ENCODE measurements at places on chromosomes 5 and 9.

- DNase-seq = no peak
Measured at GRCh38 chr5:160001457-160001856, 7.5 kb upstream of the TTC1 start.

GRCh38 chr5:39427633-39428032 lies 2.9 kb upstream of the DAB2 start:
- DNase-seq = no peak

DNA sequence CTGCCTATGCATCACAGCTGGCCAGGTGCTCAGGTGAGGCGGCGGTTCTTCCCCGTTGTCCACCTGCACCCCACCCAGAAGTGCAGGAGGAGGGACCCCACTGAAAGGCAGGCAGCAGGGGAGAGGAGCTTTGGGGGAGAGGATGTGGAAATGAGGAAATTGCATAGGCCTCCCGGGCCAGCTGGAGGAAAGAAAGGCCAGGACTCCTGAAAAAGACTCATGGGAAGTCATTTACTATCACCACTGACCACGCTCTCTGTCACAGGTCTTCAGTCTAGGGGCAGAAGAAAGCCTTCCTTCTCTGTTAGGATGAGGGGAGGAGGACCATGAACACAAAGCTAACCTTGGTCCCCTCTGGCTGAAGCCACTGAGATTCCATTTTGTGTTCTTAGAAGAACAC lies 28.1 kb downstream of the KCNMB1 start:
- DNase-seq = no peak

DNA sequence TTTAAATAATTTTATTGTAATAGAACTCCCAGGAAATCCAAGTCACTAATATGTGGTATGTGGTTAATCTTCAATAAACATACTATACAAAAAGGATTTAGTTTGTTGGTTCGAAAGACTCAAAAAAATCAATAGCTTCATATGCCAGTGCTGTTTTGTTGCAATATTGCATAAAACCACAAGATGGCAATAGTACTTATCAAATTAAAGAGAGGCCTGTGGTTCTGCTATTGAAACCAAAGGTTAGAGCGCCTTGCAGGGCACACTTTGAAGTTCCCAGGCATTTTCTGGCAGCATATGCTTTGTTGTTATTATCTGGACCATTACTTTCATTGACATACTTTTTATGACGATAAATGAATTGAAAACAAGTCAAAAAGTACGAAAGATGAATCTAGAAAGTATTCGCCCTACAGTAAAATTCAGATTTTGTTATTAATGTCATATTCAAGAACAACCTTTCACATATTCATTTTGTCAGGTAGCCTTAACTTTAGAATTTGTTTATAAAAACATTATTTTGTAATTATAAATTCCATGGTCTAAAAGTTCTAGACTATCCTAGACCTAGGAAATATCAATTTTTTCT lies 316.3 kb downstream of the MCTP1 start:
- no peak for DNase-seq

GRCh38 chr9:17476401-17476800 lies 102.5 kb upstream of the SH3GL2 start:
- no peak for DNase-seq

GRCh38 chr9:75788006-75788634 lies 102.4 kb upstream of the PCSK5 start:
- DNase-seq = no peak

DNA sequence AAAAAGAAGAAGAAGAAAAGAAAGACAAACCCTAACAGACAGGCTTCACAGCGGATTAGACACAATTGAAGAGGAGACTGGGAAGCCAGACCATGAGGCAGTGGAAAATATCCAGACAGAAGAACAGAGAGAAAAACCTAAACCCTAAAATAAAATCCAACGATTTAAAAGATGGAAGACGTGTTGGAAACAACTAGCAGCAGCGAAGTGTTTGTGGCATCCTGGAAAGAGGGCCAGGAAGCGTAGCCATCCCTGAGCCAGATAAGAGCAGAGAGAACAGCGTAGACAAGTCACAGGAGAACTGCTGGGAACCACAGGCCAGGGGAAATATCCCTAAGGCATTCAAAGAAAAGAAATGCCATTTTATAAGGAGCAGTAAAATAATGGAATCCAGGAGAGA lies 39.7 kb upstream of the NKD2 start:
- no peak for DNase-seq

DNA sequence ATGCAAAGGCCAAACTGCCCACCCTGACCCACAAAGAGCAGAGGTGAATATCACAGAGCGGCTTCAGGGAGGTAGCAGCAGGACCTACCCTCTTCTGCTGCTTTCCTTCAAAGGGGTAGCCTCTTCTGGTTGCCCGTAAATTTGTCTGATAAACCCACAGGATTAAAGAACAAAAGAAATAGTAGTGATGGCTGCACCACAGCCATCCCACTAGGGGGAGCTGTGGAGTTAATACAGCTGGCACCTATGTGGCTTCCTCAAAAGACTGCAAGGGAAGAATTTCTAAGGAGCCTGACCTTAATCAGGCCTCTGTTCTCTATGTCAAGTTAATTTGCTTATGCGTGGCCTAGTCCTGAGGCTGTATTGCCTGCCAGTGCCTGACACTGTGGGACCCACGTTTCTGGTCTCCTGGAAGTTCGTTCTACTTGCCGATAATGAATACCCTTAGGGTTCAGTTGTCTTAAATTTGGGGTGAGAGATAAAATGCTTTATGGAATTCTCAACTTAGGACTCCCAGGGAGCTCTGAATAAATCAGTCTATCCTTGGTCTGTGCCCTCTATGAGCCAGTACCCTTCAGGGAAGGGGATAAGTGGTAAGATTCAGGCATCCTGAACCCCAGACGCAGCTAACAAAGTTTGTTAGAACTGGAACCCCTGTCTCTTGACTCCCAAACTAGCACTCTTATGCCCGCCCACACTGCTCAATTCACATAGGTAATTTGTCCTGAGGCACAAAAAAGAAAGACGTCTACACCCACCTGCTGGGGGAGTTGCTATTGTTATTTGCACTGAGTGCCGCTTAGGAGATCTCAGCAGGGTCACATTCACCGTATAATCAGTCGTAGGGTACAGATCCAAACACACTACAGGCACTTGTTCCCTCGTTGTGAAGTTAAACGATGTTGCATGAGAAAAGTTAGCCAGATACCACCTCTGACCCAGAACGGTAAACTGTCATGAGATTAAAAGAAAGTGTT lies 77.1 kb downstream of the SUSD1 start:
- peak; percentile 59 for DNase-seq

GRCh38 chr9:136551401-136552116 lies 5.7 kb upstream of the NOTCH1 start:
- DNase-seq = no peak

DNA sequence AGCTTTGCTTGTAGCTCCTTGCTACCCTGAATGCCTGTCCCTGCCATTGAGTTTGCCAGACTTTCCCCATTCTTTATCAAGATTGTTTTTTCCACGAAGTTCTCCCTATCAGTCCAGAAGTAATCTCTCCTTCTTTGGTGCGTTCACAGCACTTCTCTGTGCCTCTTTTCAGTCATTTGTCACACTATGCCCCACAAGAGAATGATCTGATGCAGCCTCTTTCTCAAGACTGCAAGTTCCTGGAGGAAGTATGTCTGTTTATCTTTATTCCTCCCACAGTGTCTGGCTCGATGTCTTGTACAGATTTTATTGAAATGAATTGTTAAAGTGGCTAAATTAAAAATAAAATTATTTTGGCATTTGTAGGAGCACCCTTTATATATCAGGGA lies 99.3 kb downstream of the CCDC192 start:
- DNase-seq = no peak

- DNase-seq = no peak
Measured at GRCh38 chr9:124209279-124209678, 48.5 kb upstream of the NEK6 start.

DNA sequence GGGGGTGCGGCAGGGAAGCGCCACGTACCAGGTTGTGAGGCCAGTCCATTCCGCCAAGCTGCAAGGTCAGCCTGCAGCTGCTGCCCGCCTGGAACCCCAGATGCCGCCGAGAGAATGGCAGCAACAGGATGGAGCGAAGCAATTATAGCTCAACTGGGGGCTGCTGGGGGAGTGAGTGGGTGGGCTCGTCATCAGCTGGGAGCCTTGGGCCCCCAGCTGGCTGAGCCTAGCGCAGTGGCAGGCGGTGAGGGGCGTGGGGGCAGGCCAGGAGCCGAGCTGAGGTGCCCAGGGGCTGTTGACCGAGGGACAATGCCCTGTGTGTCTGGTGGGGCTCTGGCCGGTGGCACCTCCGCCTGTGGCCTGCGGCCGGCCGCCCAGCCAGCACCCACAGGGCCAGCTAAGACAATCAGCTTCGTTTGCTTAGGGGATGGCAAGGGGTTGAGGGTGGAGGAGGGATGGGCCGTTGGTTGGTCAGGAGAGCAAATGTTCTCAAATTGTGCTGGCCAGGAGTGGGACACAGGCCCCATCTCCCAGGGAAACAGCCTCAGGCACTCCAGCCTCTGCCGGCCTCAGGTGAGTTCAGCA lies at the start of gene IL17B:
Gene IL17B (minus strand): TSS at position 116 of the 585 bp plus-strand sequence. CDS start 67 bp downstream, at position 49.
- no peak for DNase-seq

- peak; percentile 17 for DNase-seq
Measured at GRCh38 chr9:129275626-129276247, 97.7 kb upstream of the IER5L start.

GRCh38 chr5:105034401-105034763 lies 1471.8 kb upstream of the NUDT12 start:
- DNase-seq = no peak

DNA sequence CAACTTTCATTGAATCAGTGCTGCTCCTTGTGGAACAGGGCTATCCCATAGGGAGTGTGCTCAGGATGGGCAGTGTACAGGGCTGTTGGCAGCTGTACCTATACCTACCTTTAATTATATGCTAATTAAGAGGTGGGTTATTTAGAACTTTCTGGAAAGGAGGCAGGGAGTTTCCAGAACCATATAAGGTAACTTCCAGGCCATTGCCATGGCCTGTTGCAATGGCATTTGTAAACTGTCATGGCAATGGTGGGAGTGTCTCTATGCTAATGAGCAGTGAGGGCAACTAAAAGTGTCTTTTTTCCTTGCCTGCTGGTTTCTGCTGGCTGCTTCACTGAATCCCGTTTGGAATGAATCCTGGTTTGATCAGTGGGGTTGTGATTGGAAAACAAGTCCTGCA lies 2.3 kb upstream of the ARHGAP26 start:
- DNase-seq = no peak

GRCh38 chr5:60978968-60979367 lies 34.0 kb downstream of the NDUFAF2 start:
- DNase-seq = no peak

DNA sequence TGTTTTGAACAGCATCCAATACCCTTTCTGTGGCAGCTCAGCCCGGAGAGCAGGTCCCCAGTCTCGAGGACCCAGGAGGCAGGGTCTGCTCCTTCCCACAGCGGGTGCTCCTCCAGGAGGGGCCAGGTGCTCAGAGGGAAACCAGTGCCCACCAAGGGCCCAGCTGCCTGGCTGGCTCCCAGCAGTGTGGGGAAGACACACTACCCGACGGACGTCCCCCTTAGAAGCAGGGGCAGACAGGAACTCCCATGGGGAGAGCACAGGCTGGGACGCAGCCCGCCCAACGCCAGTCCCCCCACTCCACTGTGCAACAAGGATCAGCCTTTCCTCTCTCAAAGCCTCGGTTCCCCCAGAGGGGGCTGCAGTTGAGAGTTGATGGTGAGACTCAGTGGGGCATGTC lies 57.6 kb downstream of the ADAMTS2 start:
- no peak for DNase-seq

DNA sequence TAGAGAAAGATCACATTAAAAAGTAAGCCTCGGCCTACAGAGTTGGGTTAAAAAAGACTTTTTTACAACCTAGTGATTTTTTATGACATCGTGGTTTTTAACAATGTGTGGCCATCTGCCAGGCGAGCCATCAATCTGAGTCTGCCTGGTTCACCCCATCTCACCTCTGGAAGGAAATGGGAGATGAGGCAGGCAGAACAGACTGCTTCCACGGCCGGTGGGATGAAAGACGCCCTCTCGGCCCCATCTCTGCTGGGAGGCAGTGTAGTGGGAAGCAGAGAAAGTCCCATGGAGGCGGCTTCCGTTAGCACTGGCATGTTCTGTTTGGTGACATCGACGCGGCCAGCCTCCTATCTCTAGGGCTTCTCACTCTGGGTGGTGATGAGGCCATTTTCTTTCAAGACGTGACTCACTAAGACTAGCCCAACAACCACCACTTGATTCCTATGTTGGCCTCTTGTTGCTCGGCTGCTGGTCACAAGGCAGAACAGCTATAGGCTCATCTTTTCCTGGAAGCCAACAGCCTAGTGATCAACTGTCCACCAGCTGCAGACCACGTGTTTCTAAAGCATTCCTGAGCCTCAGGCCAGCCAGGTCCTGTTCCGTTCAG lies 132.4 kb upstream of the OTULINL start:
- DNase-seq = no peak

DNA sequence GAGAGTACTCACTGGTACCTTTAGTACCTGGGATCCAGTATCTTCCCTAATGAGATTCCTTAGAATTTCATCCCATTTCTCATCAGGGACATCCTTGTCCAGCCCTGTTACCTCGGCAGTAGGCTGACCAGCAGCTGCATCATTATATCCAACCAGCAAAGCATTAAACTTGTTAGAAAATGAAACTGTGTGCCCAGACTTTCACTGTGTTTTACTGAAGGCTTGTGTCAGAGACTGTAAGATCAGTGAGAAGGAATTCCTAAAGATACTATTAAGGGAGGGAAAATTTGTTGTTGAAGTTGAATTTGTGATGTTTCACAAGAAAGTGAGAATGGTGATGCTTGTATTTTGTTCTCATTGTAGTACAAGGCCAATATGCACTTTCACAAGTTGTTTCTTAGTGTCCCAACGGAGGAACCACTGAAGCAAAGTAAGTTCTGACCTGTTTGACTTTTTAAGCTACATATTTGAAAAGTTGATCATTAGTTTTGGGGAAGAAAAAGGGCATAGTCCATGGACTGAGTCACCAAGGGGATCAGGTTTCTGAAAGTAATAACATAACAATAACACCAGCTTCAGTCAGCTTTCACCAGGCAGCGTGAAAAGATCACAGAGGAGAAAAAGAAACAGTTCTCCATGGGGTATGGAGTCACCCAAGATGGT lies 48.8 kb downstream of the GRAMD2B start:
- DNase-seq = no peak

- DNase-seq = no peak
Measured at GRCh38 chr9:135776893-135777622, 75.1 kb downstream of the KCNT1 start.

DNA sequence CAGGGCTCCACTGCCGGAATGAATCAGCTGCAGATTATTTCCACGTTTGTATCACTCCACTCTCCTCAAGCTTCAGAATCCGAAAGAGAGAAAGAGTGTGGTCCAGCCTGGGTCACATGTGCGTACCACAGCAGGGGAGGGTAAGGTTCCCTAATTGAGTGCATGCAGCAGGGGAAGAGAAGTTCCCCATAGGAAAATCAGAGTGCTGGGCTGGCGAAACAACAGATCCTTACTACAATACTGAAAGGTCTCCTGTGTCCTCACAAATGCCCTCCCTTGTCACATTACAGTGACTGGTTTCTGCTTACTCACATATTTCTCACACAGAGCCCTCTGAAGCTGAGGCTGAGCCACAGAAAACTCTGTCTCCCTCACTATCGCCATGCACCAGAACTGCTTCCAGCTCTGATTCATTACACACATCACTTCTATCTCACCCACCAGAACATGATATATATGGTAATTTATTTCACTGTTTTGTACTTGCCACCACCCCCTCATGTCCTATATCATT lies 532.2 kb upstream of the TUSC1 start:
- no peak for DNase-seq

- DNase-seq = no peak
Measured at GRCh38 chr5:32325062-32325461, 12.3 kb upstream of the MTMR12 start.

GRCh38 chr5:126433701-126434100 lies 10.5 kb downstream of the GRAMD2B start:
- DNase-seq = no peak
